ENCODE measurements at places on chromosomes 5 and 9. TPM values are rescaled to one million over a fixed set of nuclear protein-coding genes. Genes with fewer than 3 reads are reported as not detected.

The ALAD gene
- 41.2 TPM for total RNA-seq

The CDC20B gene
- total RNA-seq, result not detected

The ADAMTS2 gene
- total RNA-seq, result 27.1 TPM

The SLCO6A1 gene
- not detected for total RNA-seq

The GPR21 gene
- 6.9 TPM for total RNA-seq

The C5 gene
- 5.9 TPM for total RNA-seq

The FGD3 gene
- total RNA-seq, result 7.5 TPM

The PHYHD1 gene
- total RNA-seq, result 24.8 TPM

The LRRC19 gene
- not detected for total RNA-seq

The NUTM2F gene
- total RNA-seq, result not detected

The MTAP gene
- 33.0 TPM for total RNA-seq

The PTCD2 gene
- 9.9 TPM for total RNA-seq

The ANKRD20A1 gene
- total RNA-seq, result 2.0 TPM

The SAXO1 gene
- 0.28 TPM for total RNA-seq

The CCNI2 gene
- not detected for total RNA-seq

The PDE6A gene
- not detected for total RNA-seq

The CDO1 gene
- total RNA-seq, result 4.1 TPM

The UAP1L1 gene
- total RNA-seq, result 15.2 TPM

The TMEM250 gene
- 25.0 TPM for total RNA-seq

The UNC13B gene
- 27.3 TPM for total RNA-seq

The TRIP13 gene
- total RNA-seq, result 1.6 TPM

The PNPLA7 gene
- total RNA-seq, result 4.6 TPM

The IL3 gene
- not detected for total RNA-seq

The IQGAP2 gene
- 15.0 TPM for total RNA-seq

The MAP3K1 gene
- total RNA-seq, result 10.4 TPM
